ENCODE measurements at places on chromosomes 4 and X. TPM values are rescaled to one million over a fixed set of nuclear protein-coding genes. Genes with fewer than 3 reads are reported as not detected.

DNA sequence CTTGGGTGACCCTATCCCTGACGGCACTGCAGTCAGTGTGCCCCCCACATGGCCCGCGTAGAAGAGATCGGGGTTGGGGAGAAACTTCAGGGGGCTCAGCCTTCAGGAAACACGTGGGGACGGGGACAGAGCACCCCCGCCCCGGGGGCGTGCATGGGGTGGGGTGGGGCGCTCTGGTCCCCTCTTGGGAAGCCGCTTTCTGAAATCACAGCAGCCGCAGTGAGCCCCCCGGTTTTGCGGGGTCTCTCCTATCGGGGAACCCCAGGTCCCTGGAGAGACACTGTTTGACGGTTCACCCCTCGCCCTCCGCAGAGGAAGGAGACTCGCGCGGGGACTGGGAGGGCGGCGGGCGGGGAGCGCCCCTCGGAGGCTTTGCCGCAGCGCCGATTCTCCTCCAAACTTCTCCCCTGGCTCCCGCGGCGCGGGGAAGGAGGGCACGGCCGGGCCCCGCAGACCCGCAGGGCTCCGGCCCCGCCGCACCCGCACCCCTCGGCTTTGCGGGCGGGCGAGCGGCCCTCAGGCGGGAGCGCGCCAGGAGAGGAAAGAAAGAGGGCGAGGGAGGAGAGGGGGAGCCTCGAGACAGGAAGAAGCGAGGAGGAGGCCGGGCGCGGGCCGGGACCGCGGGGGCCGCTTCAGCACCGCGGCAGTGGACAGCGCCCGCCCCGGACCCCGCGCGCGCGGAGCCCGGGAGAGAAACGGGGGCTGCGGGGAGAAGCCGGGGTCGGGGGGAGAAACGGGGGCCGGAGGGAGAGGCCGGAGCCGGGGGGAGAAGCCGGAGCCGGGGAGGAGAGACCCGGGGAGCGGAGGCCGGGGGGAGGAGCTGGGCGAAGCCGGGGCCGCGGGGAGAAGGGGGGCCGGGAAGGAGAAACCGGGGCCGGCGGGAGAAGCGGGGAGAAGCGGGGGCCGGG is 612 bp downstream of the CPLX1 start:
- H3K4me1 ChIP-seq = no peaks in the 10 kb centered on the region
- no peak overlapping the region for H3K4me3 ChIP-seq
- no peak overlapping the region for H3K27ac ChIP-seq
- H3K27me3 ChIP-seq = peaks cover 81% of the 10 kb centered on the region

GRCh38 chr4:40185830-40186664 is 10.8 kb upstream of the RHOH start:
- no peak overlapping the region for H3K4me3 ChIP-seq
- H3K27ac ChIP-seq = no peak overlapping the region
- no peaks in the 10 kb centered on the region for H3K36me3 ChIP-seq
- peak; percentile 22 for DNase-seq
- H3K27me3 ChIP-seq = peaks cover 3% of the 10 kb centered on the region
- H3K4me1 ChIP-seq = no peaks in the 10 kb centered on the region

DNA sequence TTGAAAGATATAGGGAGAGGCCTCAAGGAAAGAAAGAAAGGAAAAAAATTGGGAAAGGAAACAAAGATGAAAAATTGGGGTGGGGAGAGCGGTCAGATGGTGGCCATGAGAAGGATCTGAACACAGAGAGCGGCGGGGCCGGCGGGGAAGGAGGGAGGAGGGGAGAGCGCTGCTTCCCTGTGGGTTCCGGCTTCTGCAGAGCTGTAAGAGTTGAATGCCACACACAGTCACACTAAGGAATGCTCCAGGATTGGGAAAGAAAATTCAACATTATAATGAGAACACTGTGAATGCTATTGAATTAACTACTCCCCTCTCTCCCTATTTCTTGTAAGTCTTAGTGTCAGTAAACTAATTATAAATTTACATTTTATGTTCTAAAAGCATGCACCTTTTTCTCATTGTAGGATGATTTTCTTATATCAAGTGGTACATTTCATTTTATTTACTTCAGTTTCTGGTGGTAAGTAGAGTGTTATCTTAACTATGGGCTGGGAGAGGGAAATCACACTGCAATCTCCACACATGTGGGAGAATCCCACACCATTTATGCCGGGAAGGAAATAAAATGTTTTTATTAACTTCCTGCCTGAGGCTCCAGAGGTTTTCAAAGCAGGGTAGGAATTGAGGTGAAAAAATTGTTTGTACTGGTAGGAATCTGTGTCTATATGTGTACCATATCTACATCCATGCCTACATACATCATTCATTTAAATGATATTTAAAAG is 904 bp downstream of the F11 start:
- no peak overlapping the region for H3K27ac ChIP-seq
- no peaks in the 10 kb centered on the region for H3K4me1 ChIP-seq
- H3K27me3 ChIP-seq = no peaks in the 10 kb centered on the region
- peak; percentile 36 for DNase-seq
- no peak overlapping the region for H3K4me3 ChIP-seq
- no peaks in the 10 kb centered on the region for H3K36me3 ChIP-seq

CITED1 gene
- 0.18 TPM for total RNA-seq

TMPRSS11F gene
- not detected for total RNA-seq

DNA sequence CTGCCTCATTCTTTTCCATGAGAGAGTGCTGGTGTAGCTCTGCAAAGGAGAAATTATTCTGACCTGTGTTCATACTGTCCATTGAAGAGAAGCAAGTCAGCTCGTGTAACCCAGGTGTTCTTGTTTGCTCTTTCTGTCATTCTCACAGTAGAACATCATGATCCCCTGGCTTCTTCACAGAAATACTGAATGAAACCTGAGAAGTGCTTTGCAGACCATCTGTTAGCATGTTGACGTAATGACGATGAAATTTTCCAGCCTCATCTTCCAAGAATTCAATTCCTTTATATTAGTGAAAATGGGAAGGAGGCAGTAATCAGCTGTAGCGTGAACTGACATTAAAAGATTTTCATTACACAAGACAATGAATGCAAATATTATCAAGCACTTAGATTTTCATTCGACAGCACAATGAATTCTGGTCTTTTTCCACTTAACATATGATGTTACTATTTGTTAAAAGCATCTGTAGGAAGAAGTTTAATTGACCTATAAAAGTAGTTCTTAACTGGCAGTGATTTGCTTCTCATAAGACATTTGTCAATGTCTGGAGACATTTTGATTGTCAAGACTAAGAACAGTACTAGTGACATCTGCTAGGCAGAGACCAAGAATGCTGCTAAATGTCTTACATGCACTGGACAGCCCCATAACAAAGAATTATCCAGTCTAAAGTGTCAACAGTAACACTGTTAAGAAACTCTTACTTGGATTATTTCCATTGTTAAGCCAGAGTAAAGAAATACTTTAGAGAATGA is 246.3 kb downstream of the BANK1 start:
- no peaks in the 10 kb centered on the region for H3K27me3 ChIP-seq
- peak; percentile 25 for DNase-seq
- no peak overlapping the region for H3K27ac ChIP-seq
- no peak overlapping the region for H3K4me3 ChIP-seq

DNA sequence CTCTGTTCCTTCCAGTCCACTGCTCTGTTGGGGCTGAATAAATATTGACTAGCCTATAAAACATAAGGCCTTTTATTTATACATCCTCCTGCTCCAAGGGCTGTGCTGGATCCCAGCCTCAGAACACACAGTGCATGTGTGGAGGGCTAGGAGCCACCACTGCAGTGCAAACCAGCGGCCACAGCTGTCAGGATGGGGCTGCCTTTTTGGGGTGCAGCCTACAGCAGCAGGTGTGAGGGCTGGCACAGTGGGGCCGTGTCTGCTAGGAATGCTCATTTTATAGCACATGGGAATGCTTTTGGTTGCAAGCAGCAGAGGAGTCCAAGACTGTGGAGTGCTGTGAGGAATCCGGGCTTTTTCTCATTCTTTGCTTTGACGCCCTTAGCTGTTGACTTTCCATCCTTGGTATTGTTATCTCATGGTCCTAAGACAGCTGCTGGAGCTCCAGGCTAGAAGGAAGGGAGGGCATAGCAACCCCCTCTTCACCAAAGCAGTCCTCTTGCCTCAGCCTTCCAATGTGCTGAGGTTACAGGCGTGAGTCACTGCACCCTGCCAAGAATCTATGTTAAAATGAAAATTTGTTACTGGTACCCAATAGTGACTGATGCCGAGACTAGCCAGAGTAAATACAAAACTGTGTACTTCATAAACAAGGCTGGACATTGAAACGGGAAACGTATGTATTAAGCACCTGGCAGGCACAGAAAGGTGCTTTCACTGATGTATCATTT is 334.3 kb upstream of the GATB start:
- H3K36me3 ChIP-seq = no peaks in the 10 kb centered on the region
- H3K27me3 ChIP-seq = peaks cover 9% of the 10 kb centered on the region
- no peaks in the 10 kb centered on the region for H3K4me1 ChIP-seq

CENPC gene
- 6.6 TPM for total RNA-seq

TENT5D gene
- not detected for total RNA-seq

ARHGAP36 gene
- not detected for total RNA-seq

GRCh38 chr4:157242871-157243270 is 22.3 kb downstream of the GRIA2 start:
- no peaks in the 10 kb centered on the region for H3K36me3 ChIP-seq
- no peak for DNase-seq
- H3K4me1 ChIP-seq = no peaks in the 10 kb centered on the region
- H3K27me3 ChIP-seq = no peaks in the 10 kb centered on the region
